ENCODE measurements at places on chromosomes 1 and 21.

- peak; percentile 77 for DNase-seq
Observed at GRCh38 chr1:17588048-17588871, 48.8 kb downstream of the ARHGEF10L start.

DNA sequence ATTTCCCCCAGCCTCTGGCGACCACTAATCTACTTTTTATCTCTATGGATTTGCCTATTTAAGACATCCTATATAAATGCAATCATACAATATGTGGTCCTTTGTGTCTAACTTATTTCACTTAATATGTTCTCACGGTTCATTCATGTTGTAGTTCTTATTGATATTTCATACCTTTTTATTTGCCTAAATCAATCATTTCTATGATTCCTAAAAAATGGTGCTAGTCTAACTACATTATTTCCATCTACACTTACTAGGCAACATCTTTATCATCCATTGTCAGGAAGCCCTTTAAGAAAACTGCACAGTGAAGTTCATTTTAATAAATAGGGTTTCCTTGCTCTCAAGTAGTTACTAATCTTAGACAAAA lies 380 bp upstream of the FBXO28 start:
- DNase-seq, result no peak

DNA sequence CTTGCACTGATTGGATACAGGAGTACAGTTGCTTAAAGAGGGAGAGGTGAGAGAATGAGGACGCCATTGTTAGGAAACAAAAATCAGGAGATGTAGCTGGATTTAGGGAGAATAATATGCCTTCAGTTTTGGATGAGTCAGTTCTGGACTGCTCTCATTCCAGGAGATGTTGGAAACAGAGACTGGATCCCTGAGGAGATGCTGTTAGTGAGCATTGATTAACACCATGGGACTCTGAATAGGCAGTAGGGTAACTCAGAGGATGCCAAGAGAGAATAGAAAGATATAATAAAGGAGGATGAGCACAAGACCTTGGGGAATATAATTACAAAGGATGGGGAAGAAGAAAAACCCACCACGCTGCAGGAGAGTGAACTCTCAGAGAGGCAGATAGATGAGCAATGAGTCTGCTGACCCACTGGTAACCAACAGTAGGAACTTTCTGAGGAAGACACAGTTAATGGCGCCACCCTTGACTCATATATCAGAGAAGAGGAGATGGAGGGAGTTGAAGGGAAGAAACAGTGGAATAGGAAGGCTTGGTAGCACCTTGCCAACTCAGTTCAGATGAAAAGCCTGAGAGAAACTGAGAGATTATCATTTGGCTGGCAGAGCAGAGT lies 10.5 kb downstream of the KCNJ15 start:
- DNase-seq, result no peak

DNA sequence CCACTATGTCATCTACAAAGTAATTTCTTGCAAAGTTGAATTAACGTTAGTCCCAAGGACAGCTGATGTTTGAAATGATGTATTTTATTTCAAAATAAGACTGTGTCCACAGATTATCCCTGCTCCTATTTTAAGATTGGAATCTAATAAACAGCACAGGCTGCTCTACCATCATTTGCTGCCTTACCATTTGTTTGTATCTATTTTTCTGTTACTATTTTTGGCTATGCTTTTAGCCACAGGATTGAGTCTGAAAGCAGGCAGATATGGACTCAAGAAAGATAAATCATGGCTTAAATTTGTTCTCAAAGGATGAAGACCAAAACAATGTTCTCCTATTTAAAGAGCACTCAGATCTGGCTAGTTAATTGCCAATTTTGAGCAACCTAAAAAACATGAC lies 105.3 kb downstream of the RGS2 start:
- DNase-seq, result no peak

DNA sequence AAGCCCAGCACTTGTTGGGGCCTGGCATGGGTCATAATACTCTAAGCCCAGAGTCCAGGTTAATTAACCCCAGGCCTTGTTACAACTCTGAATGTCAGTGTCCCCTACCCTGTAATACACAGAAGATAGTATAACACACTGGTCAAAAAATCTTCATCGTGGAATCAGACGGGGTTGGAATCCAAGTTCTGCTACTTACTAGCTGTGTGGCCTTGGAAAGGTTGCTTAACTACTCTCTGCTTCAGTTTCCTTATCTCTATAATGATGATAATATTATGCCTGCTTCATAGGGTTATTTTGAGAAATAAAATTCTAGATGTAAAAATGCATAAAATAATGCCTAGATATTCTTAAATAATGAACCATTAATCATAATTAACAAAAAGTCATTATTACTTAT lies 77.8 kb upstream of the CTTNBP2NL start:
- DNase-seq, result no peak

- DNase-seq, result no peak
Observed at GRCh38 chr1:176539018-176539417, 76.0 kb downstream of the PAPPA2 start.

GRCh38 chr1:19405195-19405760 lies 80.1 kb downstream of the CAPZB start:
- DNase-seq, result no peak

DNA sequence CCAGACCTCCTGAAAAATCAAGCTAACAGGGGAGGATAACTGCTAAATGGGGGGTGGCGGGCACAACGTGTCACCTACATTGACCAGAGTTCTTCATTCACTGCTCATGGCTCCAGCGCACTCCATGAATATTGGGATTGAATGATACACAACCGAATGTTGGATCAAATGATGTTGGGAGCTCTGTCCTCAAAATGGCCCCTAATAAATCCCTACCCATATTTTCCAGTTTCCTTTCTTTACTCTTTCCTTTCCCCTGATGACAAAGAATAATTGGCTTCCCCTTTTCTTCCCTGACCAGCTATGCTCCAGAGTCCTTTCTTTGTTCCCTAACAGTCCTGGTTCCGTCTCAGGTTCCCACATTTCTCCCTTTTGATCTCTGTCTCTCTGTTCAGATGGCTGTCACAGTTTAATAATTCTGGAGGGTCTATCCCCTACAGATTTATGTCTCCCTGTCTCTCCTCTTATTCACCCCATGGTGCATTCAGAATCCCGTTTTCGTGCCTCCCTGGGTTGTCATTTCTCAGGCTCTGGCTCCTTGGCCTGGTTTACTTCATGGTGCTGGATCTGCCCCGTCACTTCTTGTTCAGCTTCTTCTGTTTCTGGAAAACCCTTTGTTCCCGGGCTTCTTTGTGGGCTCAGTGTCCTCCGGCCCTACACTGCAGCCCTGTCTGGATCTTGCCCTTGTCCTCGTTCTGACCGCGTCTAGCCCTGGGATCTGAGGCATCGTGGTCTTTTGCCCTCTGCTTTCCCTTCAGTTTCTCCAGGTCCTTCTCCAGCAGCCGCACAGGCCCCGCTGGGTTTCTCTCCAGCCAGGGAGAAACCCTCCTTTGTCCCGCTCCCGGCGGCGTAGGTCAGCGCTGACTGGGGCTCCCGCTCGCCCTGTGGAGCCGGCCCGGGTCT lies 78.3 kb downstream of the NDUFS5 start:
- DNase-seq, result no peak

GRCh38 chr1:248471154-248471553 lies 2.0 kb upstream of the OR2T3 start:
- no peak for DNase-seq

DNA sequence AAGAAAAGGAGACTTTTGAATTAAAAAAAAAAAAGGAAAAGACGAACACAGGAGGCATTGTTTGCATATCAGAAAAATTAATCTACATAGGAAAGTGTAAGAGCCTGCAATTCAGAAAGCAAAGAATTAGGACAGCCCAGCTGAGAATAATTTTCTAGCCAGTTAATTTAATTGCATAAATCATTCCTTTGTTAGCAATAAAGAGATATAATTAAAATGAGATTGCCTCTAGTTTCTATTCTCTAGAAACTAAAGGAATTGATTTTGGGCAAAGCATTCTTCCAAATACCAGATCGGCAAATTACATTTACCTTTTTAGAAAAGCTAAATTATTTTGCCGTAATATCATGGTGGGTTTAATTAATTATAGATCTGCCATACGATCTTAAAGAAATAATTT lies 46.0 kb downstream of the NUF2 start:
- no peak for DNase-seq

Data from iPS-NIHi11 (cell line).